ENCODE measurements at places on chromosomes 7 and 10.

- no peak for DNase-seq
Measured at GRCh38 chr7:141436139-141436538, 115.1 kb upstream of the AGK start.

DNA sequence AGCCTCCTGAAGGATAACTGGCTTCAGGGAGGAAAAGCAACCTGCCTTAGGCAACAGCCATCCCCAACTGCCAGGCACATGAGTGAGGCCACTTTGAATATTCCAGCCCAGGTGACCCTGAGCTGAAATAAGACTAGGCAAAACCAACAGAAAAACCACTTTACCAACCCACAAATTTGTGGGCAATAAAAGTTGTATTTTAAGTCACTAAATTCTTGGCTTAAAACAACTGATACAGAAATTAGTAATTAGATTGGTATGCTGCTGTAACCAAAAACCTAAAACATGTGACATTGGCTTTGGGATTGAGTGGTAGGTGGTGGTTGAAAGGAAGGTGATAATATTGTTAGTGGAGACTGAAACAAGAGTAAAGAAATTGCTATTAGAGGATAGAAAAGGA lies 39.9 kb downstream of the ABCB4 start:
- DNase-seq = no peak

GRCh38 chr10:63137306-63137705 lies 4.2 kb downstream of the NRBF2 start:
- no peak for DNase-seq

DNA sequence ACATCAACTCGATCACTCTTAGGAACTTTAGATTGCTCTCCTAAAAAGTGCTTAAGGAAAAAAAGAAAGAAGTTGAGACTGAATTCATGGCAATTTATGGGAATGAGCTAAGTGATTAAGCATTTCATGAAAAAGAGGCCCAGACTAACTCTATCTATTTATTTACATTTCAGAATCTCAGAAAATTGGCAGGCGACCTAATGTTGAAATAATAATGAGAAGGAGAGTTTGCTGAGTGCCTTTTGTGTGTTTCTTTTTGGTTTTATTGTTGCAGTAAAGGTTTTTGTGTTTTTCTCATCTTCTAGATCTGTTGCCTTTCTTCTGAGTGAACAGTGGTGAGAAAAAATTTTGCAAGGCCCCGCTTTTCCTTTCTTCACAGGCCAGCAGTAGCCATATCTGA lies 3.8 kb downstream of the GRK5 start:
- no peak for DNase-seq

GRCh38 chr7:99112979-99113378 lies 30.9 kb downstream of the SMURF1 start:
- no peak for DNase-seq

GRCh38 chr10:21078410-21079329 lies 181.6 kb upstream of the NEBL start:
- no peak for DNase-seq

DNA sequence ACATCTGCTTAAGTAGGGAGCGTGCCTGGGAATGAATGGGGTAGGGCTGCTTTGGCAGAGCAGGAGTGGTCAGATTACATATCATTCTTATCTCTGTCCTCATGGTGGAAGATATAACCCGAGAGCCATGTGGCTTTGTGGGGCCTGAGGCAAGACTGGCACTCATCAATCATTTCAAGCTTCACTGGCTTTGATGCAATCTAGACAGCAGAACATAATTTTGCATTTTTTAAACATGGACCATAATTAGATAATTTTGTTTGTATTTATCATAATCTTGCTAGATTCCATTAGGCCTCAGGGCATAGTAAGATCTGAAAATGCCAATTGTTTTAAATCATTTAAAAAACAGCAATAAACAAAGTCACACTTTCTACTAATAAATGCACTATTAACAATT lies 480.3 kb downstream of the NXPH1 start:
- DNase-seq = no peak

- DNase-seq = no peak
Measured at GRCh38 chr7:91494450-91494849, 230.2 kb downstream of the FZD1 start.

GRCh38 chr7:102260856-102261255 lies 25.8 kb upstream of the SH2B2 start:
- no peak for DNase-seq

- no peak for DNase-seq
Measured at GRCh38 chr7:92644406-92645113, 54.4 kb upstream of the FAM133B start.

- DNase-seq = no peak
Measured at GRCh38 chr10:109173937-109174336, 749.4 kb downstream of the XPNPEP1 start.

DNA sequence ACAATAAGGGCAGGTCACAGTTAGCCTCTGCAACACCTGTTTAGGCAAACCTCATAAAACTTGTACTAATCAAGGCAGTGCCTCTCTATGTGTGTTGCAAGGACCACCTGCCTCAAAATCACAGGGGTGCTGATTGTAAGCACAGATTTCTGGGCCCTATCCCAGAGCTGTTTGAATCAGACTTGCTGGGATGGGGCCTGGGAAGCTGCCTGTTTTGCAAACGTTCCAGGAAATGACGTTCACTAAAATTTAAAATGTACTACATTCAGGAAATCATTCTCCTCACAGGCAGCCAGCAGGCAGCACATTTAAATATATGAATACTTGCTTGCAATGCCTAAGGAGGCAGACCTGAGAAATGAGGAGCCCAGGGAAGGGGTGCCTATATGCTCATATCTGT lies 4.3 kb upstream of the GRM8 start:
- no peak for DNase-seq

DNA sequence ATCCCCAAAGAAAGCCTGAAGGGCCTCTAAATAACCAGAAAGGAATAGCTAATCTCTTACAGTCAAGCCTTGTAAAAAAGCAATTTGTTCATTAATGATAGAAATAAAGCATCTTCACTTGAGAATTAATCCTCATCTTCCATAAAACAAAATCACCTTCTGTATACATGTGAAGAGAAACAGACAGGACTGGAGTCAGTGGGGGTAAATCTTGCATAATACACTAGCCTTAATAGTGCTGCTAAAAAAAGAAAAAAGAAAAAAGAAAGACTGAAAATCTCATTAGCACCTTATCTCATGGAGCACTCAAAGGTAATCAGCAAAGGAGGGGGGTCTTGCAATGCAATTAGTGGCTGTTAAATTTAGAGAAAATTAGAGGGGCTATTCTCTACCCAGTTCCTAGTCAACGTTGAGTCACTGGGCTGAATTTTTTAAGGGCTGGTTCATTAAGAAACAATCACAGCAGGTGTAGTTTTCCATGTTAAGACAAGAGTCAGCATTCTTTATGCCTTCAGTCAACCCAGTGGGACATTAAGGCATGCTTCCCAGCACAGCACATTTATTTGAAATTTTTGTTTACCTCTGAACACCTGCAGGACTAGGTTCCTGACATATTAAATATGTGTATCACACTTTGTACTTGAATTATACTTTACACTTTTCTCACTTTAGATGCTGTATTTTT lies 1455.7 kb upstream of the CELF2 start:
- DNase-seq = no peak

DNA sequence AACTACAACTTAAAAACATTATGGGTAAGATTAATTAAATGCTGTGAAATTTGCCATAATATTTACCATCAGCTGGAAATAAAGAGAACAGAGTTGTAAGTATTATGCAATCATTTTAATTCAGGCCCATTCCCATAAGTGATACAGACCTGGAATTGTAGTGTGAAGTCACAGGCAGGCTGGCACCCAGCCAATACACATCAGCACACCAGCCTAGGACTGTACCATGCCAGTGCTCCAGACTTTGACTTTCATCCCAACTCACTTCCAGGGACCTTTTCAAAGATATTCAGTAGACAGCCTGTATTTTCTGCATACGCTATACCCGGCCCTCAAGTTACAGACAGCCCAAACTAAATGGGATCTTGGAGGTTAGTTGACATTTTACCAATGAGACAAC lies 143.3 kb downstream of the TES start:
- DNase-seq = no peak
